T-helper 17 cell (primary cell): ENCODE measurements at places on chromosomes 12 and 14.

GRCh38 chr12:116697305-116697704 is 40.6 kb downstream of the SPRING1 start:
- no peak for DNase-seq

DNA sequence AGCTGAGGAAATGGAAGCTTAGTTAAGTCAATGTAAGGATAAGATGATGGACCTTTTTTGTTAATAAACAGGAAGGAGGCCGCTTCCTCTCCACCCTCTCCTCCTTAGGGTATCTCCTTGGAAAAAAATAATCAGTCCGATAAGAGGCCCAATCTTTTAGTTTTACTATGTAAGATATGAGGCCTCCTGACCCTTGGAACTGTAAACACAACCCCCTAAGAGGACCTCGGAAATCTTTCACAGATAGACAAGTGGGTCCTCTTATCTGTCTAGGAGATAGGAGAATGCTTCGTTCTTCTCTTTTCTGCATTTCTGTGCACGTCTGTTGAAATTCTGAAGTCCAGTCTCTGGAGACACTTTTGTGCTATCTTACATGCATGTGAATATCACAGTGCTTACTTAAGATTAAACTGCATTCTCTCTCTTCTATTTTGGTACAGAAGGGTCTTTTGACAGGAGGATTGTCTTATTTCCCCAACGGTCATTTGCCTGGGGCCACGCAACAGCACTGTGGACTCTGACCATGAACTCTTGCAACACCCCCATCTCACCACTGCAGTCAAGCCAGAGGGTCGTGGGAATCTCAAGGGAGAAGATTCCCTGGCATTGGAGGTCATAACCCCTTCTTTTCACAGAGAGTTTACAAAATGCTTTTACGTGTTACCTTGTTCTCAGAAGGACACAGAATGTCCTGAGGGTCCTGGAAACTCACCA is 313.0 kb upstream of the RTL1 start:
- no peak for DNase-seq

GRCh38 chr12:12542964-12543363 is 19.7 kb downstream of the DUSP16 start:
- no peak for DNase-seq

DNA sequence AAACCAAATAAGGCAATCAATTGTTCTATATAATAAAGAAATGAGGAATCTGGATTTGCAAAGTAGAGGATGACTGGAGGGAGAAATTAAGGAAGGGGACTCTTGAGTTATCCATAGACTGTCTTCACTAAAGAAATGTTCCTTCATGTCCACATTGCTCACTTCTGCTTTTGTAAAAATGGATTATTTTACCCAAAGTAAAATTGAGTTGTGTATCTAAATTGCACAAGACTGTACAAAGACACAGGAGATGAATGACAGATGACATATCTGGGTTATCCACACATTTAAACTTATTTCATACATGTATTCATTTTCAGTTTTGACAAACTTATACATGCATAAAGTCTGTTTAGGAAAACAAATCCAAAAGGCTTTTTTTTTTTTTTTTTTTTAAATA is 11.3 kb downstream of the ATP2B1 start:
- DNase-seq = no peak

DNA sequence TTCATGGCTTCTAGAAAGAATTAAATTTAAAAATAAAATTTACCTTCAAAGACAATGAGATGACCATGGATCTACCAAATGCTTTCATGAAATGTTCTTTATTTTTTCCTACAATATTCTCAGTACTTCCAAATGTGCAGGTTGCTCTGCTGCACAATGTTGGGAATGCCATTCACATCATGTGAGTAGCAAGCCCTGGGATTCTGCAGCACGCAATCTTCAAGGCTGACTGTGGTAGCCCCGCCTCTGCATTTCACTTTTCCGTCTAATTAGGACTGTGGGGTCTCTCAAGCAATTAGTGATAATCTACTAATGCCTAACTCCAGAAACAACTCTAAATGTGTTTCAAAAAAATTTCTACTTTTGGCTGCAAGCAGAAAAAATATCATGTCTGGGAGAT is 13.7 kb upstream of the NTN4 start:
- DNase-seq = no peak

GRCh38 chr14:57403521-57403864 is 13.1 kb downstream of the NAA30 start:
- DNase-seq = no peak

- no peak for DNase-seq
Measured at GRCh38 chr14:103724116-103724515, 8.5 kb downstream of the ZFYVE21 start.

- DNase-seq = no peak
Measured at GRCh38 chr14:72523424-72524294, 370.2 kb downstream of the DPF3 start.

- DNase-seq = no peak
Measured at GRCh38 chr12:14400599-14400998, 35.1 kb downstream of the ATF7IP start.

- no peak for DNase-seq
Measured at GRCh38 chr12:8989413-8989812, at the start of gene KLRG1. TSS of gene KLRG1 (plus strand) at chr12:8989546. CDS start at chr12:8989636, 90 bp downstream.

DNA sequence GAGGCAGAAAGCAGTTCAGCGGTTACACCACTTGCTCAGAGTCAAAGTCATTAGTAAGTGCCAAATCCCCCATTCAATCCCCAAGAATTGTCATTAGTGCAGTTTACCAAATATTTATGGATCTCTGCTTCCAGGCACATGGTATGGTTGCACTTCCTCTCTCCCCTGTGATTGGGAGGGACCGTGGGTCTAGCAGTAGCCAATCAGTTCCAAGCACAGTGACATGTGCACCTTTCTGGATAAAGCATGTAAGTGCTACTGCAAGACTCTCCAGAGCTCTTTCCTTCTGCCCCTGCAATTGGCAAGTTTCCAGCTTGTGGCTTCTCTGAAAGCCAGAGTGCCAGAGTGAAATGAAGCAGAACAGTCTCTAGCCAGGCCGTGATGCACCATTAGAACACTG is 85.3 kb upstream of the FLRT2 start:
- no peak for DNase-seq

DNA sequence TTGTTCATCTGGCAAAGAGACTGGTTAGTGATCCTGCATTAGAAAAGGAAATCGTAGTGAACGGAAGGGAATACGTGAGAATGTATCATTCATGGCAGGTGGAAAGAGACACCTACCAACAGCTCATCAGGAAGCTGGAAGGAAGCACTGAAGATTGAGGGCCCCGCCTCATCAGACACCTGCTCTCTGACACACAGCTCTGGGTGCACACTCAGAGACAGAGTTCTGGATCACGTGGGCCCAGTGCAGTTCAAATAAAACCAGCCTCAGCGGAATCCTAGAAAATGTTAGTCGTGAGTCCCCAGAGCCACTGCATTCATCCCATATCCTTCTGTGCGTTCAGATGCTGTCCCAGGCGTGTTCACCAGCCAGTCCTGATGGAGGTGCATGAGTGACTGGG is 129.7 kb downstream of the GLT1D1 start:
- no peak for DNase-seq

- DNase-seq = no peak
Measured at GRCh38 chr12:4643747-4644146, 5.1 kb downstream of the AKAP3 start.

DNA sequence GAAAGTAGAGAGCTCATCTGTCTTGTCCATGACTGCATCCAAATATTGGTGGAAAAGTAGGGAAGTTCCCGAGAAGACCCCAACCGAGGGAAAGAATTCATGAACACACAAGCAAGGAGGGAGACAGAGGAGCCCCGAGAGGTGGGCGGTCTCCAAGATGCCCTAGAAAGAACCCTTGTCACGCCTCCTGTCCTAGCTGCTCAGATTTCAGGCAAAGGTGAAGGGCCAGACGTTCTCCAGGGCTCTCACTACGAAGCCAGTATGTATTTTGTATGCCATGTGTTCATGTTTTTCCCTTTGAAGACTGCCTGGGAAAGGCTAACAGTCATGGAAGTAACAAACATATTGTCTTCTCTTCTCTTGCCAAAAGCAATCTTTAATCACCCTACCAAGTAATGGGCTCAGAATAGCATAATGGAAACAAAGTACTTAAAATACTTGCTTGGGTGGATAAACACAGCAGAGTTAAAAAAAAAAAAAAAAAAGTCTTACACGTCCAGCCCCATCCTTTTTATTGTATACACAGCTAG is 99.2 kb upstream of the TBX3 start:
- no peak for DNase-seq

DNA sequence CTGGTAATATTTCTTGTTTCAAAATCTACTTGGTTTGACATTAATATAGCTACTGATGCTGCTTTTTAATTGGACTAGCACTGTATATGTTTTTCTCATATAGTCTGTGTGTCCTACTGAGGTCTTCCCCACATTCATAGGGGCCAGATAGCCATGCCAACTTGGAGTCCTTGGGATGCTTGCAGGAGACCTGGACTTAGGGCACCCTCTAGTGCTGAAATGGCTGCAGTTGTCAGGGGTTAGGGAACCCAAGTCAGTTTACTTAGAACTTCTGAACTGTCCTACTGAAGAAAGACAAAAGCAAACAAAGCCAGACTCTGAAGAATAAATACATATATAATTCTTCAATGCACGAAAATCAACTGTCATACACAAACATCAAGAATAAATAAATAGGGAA is 279.9 kb upstream of the SYT1 start:
- DNase-seq = no peak

GRCh38 chr12:68497107-68497506 is 113.6 kb upstream of the RAP1B start:
- no peak for DNase-seq

DNA sequence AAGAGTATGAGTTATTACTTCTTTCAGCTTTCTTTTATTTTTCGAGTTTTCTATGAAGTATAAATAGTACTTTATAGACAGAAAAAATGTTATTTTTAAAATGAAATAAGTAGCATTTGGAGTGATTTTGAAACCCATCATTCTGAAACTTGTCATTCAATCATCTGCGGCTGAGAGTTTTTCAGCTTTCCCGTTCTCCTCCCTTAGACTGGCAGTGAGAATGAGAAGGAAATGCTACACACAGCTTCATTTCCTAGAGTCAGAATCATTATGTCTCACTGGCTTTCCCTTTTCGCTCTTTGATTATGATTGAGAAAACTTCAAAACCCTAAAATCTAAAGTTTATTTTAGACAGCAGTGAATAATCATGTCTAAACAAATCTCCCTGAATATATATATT is 33.7 kb upstream of the GNPNAT1 start:
- DNase-seq = no peak

DNA sequence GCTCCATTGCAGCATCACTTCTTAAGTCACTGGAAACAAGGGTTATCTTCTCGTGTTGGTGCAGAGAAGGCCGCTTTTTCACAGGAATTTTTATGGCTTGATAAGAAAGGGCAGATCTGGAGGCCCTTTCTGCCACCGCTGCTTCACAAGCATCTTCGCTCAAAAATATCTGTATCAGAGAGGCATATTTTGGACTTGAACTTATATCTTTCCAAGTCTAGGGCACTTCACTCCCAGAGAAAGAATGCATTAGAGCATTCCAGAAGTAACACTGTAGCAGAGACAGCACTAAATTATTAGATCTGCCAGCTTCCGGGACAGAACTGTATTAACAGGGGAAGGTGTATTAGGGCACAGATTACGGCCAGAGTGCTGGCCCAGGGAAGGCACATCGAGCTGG is 151.7 kb upstream of the AMIGO2 start:
- DNase-seq = no peak

GRCh38 chr14:48622980-48623379 is 947.6 kb upstream of the MDGA2 start:
- no peak for DNase-seq

- no peak for DNase-seq
Measured at GRCh38 chr14:50601394-50601793, 41.4 kb downstream of the ATL1 start.

- no peak for DNase-seq
Measured at GRCh38 chr12:89706551-89706950, 2.1 kb downstream of the ATP2B1 start.

- no peak for DNase-seq
Measured at GRCh38 chr14:97491697-97492096, 694.5 kb downstream of the VRK1 start.

GRCh38 chr12:131713349-131713748 is 2.5 kb downstream of the SFSWAP start:
- no peak for DNase-seq

DNA sequence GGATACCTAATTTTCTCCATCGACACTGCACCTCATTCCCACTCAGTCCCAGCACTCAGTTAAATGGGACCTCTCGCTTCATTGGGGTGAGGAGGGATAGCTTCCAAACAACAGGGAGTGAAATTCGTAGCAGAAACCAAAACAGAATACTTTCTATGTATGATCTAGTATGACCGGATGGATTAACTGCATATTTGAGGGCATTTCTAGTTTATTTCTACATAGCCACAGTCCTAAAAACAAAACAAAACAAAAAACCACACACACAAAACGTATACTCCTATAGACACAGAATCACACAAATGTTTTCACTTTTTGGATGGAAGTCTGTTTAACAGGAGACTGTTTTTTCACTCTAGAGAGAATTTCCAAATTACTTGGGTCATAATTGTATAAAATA is 307.5 kb upstream of the FKBP4 start:
- no peak for DNase-seq

DNA sequence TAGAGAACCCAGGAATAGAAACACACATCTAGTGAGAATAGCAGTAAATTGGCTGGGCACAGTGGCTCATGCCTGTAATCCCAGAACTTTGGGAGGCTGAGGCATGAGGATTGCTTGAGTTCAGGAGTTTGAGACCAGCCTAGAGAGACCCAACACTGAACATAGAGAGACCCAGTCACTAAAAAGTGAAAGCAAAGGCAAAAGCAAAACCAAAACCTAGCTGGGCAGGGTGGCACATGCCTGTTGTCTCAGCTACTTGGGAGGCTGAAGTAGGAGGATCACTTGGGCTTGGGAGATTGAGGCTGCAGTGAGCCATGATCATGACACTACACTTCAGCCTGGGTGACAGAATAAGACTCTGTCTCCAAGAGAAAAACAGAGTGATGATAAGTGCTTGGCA is 37.5 kb upstream of the MIS18BP1 start:
- no peak for DNase-seq

DNA sequence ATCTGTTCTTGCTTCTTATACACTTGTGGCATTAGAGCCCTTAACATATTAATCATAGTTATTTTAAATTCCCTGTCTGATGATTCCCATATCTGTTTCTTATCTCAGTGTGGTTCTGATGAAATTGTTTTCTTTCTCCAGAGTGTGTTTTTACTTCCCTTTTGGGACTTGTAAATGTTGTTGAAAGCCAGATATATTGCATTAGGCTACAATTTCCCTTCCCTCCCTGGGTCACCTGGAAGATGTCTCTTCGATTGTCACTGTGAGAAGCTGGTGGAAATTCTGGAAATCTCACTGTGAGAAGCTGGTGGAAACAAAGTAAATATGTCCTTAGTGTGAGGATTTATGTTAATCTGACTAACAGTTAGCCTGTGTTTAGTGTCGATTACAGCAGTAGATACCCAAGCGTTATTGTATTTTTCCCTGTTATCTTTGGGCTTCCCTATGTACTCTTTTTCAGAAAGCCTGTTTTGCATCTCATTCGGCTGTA is 717.3 kb downstream of the TRHDE start:
- no peak for DNase-seq

DNA sequence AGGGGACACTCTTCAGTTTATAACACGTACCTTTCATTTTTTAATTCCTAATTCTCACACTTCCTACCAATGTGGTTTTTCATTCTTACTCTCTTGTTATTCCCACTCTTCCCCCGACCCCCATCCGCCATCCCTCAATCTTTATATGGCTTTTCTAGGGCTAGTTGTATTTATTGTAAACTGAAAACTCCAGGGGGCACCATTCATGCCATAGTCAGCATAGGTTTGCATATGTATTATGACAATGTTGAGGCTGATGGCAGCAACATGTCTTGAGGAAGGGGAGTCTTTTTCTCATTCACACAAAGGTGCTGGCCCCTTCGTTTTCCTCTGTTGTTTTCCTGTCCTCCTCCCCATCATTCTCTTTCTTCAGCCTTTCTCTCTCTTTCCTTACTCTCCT is 27.7 kb upstream of the LTA4H start:
- DNase-seq = no peak
